ENCODE measurements at places on chromosomes 3 and 15.
A peak's percentile ranks its signal among the peaks of the same experiment; 100 is the strongest.

GRCh38 chr3:50345586-50346234, at the start of gene ZMYND10:
Gene ZMYND10 (minus strand): TSS chr3:50345732. CDS start chr3:50345579, 153 bp downstream.
- DNase-seq, result no peak

DNA sequence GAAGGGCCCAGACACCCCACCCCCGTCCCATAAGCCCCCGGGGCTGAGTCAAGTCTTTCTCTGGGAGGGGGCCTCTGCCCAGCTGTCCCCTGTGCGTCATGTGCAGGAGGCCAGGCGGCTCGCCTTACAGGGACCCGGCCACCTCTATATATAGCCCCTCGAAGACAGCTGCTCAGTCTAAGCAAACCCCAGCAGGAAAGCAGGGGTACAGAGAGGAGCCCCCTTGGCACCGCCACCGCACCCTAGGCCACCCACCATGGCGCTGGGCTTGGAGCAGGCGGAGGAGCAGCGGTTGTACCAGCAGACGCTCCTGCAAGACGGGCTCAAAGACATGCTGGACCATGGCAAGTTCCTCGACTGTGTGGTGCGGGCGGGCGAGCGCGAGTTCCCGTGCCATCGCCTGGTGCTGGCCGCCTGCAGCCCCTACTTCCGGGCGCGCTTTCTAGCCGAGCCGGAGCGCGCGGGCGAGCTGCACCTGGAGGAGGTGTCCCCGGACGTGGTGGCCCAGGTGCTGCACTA, at the start of gene KLHL40:
TSS of gene KLHL40 (plus strand) at position 175 of the 519 bp plus-strand sequence. CDS start at position 257, 82 bp downstream.
- DNase-seq, result no peak

- DNase-seq, result no peak
These were observed 132.9 kb upstream of the LRIG1 start for GRCh38 chr3:66633402-66634381.

GRCh38 chr3:60829058-60829457, 422.2 kb downstream of the FHIT start:
- DNase-seq, result no peak

- no peak for DNase-seq
These were observed 26.5 kb downstream of the AKAP13 start for GRCh38 chr15:85406916-85407315.

- no peak for DNase-seq
These were observed 46.8 kb upstream of the MYRIP start for GRCh38 chr3:39762537-39763070.

- no peak for DNase-seq
These were observed 313.3 kb downstream of the MECOM start for GRCh38 chr3:169350228-169350627.

DNA sequence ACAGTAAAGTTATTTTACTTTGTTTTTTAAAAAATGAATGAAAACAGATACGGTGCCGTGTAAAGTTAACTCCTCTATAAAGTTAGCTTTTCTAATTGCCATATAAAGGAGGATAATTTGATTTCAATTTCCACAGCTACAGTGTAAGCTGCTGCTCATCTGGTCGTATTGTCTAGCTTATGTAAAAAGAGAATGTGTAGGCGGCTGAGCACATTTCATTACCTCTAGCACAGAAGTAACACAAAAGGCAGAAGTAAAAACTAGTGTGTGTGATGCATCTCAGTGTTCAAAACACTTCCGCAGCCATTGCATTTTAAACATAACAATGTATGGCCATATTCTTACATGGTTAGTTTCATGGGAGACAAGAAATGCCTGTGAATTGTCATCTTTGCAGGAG, 105.0 kb upstream of the P2RY1 start:
- no peak for DNase-seq

- no peak for DNase-seq
These were observed 7.3 kb downstream of the B3GNT5 start for GRCh38 chr3:183260167-183260904.

- no peak for DNase-seq
These were observed 211.6 kb downstream of the GBE1 start for GRCh38 chr3:81549831-81550230.

GRCh38 chr15:39896846-39897245, 23.2 kb downstream of the GPR176 start:
- no peak for DNase-seq

GRCh38 chr15:67396114-67396513, 124.8 kb upstream of the C15orf61 start:
- DNase-seq, result no peak

DNA sequence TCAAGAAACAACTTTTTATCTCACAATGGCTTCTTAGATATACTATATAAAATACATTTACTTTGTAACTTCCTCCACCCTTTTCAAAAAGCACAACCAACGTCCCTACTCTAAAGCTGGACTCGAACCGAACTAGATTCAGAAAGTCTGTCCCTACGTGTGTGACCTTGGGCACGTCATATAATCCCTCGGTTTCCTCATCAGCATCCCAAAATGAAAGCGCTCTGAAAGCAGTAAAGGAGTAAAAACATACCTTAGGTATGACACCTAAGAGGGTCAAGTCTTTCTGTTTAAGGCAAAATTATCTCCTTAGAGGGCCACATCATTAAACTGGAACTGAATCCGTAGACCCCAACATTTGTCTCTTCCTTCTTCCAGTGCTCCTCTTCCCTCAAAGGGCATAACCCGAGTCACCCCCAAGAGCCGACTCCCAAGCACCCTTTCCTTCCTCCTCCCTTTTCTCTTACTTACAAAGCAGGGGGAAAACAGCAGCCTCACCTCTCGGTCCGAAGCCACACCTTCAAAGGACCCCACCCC, 663 bp downstream of the PDCD10 start:
- no peak for DNase-seq

- no peak for DNase-seq
These were observed 57.7 kb upstream of the AADACL2 start for GRCh38 chr3:151675858-151676615.

GRCh38 chr3:144109944-144110343, 138.3 kb downstream of the DIPK2A start:
- DNase-seq, result no peak

GRCh38 chr3:15808679-15809310, 11.0 kb upstream of the ANKRD28 start:
- DNase-seq, result no peak

DNA sequence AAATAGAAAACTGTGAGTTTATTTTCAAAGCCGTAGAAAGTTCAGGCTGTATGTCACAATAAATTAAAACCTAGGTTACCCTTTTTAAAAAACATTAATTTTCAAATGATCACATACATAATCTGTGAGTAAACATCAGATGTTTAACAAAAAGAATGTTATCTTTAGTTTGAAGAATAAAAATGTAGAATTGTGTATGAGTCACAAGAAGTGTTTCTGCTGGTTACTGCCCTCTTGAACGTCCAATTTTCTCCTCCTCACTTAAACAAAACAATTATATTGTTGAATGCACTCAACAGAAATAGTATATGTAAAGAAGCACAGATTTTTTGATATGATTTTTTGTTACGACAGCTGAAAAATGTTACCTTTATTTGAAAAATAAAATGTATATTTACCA, 855.1 kb downstream of the ROBO1 start:
- no peak for DNase-seq

- DNase-seq, result peak; percentile 31
These were observed 50.8 kb upstream of the CTNNB1 start for GRCh38 chr3:41148478-41148877.
